ENCODE measurements at places on chromosomes 7 and 10. TPM values are rescaled to one million over a fixed set of nuclear protein-coding genes. Genes with fewer than 3 reads are reported as not detected.

Gene PIK3AP1
- 12.1 TPM for total RNA-seq

Gene AGR2
- total RNA-seq: not detected

Gene EFCAB10
- total RNA-seq: not detected

Gene SPDYE16
- not detected for total RNA-seq

Gene RPEL1
- 0.17 TPM for total RNA-seq

Gene SORCS3
- not detected for total RNA-seq

Gene BCAP29
- total RNA-seq: 151 TPM

Gene TMEM176A
- not detected for total RNA-seq

Gene LRCH4
- 11.4 TPM for total RNA-seq

Gene SH2D4B
- 0.07 TPM for total RNA-seq

Gene VSTM2A
- not detected for total RNA-seq

Gene STAG3
- total RNA-seq: 9.0 TPM
